AG08396 (cell line): ENCODE measurements at places on chromosomes 7 and 10.

DNA sequence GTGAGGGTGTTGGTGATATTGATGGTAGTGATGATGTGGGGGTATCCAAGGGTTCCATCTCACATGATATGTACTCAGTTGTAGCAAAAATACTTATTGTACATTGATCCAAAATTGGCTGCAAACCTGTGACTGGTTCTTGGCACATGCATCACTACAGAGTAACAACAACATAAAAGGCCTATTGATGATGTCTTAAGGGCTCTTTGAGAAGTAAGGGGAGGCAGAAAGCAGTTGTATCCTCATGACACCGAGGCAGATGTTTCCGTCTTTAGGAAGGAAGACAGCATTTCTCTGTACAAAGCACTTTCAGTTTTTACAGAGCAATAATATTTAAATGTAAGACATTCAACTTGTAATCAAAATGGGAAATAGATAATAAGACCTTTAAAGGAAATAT is 34.5 kb downstream of the NRG3 start:
- no peak for DNase-seq

DNA sequence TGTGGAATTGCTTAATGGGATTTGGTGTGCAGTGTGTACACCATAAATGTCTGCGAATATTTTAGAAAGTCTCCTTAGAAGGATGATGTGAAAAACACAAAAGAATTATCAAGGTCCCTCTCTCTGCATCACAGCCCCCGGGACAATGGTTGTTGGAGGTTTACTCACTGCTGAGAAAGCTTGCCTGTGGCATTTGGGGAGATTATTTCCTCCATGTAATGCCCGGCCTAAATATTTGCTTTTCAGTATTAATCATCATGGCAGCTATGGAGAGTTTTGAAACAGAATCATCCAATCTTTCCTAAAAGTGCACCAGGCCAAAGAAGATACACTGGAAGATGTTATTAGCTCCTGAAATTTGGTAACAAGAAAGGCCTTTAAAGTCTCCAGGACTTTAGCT is 113.8 kb upstream of the ADCY1 start:
- no peak for DNase-seq

DNA sequence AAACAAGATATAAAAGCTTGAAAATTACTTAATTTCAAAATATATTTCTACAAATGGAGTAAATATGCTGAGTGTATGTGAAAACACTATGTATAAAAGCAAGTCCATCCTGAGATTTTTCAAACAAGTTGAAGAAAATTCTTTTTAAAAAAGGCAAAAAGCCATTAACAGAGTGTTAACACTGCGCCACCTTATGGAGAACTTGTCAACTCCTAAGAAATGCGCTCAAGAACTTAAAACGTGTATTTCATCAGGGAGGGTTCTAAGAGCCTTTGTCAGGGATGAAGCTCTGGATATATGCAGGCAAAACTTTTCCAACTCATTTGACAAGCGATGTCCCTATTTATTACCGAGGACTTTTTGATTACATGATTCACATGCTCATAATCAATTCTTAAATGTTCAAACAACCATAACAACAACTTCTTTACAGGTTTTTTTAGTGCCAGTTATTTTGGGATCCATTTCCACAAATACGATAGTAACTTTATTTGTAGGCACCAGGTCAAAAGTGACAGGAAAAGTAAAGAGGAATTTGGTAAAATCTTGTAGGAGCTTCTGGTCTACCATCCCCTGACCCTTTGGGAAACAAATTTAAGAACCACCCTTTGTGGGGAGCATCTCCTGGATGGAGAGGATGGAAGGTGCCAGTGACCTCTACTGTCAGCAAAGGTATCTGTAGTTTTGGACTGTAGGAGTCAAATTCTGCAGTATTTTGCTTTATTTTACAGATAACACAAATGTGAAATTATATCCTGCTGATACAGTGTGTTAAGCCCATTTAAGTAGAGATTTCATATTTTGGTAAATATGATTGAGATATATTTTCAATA is 23.2 kb downstream of the CALCR start:
- peak; percentile 12 for DNase-seq

DNA sequence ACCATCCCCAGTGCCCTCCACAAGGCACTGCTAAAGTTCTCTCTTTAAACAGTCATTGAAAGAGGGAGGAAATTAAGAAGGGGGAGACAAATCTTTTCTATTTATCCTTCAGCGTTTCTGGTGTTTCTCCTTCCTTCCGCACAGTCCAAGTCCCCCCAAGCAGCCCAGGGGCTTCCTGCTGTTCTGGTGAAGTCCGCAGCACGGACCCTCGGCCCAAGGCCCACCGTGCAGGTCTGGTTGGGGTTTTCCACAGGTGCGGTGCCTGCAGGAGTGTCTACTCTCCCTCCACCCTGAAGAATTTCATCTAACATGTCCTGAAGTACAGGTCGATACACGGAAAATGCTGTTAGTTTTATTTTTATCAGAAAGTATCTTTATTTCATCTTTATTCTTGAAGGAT is 34.1 kb upstream of the KNDC1 start:
- DNase-seq, result no peak

GRCh38 chr10:76291175-76291574 is 859.8 kb downstream of the LRMDA start:
- DNase-seq, result no peak

DNA sequence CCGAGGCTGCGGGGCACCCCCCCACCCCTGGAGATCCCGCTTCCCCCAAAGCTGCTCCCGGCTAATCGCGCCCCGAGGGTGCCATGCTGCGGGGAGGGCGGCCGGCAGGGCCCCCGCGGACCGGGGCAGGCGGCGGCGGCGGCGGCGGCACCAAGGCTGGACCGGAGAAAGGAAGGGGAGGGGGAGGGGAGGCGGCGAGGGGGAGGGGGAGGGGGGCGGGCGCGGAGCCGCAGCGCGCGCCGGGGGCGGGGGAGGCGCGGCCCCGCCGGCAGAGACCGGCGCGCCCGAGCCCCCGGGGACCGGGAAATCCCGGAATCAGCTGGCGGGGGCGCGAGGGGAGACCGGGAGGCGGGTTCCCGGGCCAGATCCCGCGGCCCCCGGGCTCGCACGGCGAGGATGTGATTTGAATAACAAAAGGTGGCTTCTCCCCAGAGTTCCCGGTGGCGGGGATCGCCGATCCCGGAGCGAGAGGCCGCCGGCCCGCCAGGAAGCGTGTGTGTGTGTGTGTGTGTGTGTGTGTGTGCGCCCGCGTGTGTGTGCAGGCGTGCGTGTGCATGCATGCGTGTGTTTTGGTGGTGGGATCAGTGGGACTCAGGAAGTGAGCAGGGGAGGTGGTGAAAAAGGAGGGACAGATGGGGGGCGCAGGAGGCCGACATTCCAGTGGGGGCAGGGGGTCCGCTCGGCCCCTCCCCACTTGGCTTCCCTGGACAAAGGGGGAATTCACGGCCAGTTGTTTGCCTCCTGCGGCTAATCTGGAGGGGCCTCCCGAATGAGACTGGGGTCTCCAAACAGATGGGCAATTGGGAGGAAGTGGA is 99.5 kb downstream of the HIP1 start:
- peak; percentile 75 for DNase-seq

GRCh38 chr7:134888141-134888740 is 98.1 kb upstream of the AGBL3 start:
- DNase-seq, result no peak

GRCh38 chr10:87651801-87652200 is 7.9 kb upstream of the PAPSS2 start:
- DNase-seq, result no peak

- DNase-seq, result no peak
These were observed 61.1 kb upstream of the CCDC71L start for GRCh38 chr7:106721816-106722785.

- DNase-seq, result peak; percentile 16
These were observed 115.5 kb upstream of the CREB5 start for GRCh38 chr7:28296571-28297483.

DNA sequence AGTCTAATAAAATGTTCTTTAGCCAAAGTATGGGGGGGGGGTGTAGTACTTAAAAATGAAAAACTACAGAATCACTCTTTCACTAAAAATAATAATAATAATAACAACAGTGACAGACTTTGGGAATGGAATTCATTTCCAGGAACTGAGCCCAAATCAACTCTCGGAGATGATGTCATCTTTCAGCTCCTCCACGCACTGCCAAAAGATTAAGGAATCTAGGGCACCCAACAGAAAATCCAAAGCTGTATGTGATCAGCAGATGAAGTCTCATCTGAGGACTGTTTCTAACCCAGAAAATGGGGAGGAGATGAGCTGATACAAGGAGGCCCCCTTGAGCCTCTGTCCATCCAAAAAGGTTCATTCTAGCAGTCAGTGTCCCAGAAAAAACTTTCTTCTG is 54.5 kb downstream of the GRB10 start:
- DNase-seq, result peak; percentile 56
